ENCODE measurements at places on chromosomes 7 and 10.

GRCh38 chr7:121666306-121666705, 206.7 kb upstream of the PTPRZ1 start:
- DNase-seq = no peak

- DNase-seq = no peak
Observed at GRCh38 chr10:76435157-76435556, 1003.7 kb downstream of the LRMDA start.

- no peak for DNase-seq
Observed at GRCh38 chr10:108560488-108560887, 1362.8 kb downstream of the XPNPEP1 start.

- no peak for DNase-seq
Observed at GRCh38 chr10:124515244-124515970, 53.8 kb downstream of the LHPP start.

DNA sequence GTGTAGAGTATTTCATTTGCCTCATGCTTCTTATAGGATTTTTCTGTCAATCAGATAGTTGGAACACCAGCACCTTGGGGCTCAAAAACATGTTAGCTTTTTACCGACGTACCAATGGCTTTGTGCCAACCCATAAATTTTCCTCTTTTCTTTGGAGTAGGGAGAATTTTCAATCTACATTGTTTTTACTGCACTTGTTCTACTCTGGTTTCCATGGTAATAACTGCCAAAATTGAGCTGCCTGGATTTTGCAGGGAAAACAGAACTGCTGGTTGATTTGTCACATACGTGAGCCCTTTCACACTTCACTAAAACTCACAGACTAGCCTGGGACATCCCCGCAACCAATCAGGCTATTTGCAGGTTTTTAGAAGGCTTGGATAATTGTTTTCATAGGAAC, 189.7 kb downstream of the ARHGAP21 start:
- DNase-seq = no peak

DNA sequence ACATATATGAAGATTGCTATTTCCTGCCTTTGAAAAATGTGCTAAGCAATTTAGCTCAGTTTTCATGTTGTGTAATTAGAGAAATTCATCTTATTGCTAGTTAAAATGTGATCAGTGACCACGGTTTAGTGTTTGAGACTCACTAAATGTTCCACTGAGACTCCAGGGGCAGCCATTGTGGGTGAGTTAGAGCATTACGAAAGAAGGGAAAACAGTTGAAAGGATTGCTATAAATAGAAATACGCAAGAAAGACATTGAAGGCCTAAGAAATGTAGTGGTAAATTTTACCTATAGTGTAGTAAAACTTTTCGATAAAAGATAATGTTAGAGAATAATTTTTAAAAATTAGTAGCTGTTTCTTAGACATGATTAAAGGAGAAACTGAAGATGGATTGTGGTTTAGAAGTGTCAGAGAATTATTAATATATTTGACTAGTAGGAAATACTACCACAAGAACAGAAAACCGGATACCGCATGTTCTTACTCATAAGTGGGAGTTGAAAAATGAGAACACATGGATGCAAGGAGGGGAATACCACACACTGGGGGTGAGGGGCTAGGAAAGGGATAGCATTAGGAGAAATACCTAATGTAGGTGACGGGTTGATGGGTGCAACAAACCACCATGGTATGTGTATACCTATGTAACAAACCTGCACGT, 394.5 kb downstream of the SEMA3D start:
- DNase-seq = no peak

DNA sequence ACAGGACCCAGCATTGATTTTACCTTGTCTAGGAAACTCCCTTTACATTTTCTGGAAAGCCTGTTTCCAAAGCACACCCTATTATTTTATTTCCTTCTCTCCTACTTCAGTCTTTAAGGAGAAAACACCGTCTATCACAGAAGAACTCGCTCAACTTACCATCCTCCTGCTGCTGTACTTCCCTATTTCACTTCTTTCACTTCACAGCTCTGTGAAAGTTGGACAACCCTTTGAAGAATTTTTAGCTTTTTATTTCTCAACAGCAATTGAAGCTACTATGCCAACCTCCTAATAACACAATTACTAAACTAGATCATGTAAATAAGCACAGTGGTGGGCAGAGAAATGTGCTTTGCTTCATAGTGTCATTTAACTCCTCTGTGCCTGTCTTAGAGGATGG, 166.5 kb downstream of the TFEC start:
- DNase-seq = no peak

- DNase-seq = no peak
Observed at GRCh38 chr7:118057404-118057803, 126.6 kb upstream of the LSM8 start.

DNA sequence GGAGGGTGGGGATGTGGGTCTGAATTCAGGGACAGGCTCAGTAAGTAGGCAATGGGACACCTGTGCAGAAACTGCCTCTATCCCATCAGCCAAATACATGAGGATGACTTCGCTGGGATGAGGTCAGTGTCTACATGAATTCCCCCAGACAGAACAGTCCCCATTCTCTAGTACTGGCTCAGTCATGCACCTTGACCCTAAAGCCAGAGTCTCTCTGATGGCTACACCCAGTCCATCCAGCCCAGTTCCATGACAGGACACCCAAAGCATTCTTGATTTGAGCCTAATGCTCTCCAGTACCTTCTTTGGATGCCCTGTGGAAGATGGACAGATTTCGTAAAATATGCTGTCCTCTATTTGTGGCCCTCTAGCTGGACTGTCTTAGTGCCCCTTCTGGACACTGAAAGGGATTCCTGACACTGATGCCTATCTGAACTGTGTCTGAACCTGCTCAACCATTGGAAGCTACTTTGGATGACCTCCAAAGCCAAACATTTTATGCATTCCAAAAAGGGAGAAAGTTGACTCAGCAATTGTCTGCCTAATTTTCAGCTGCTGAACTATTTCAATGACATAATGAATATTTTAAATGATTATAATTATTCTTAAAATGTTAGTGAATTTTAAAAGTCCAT, 14.6 kb downstream of the SFRP4 start:
- DNase-seq = no peak

DNA sequence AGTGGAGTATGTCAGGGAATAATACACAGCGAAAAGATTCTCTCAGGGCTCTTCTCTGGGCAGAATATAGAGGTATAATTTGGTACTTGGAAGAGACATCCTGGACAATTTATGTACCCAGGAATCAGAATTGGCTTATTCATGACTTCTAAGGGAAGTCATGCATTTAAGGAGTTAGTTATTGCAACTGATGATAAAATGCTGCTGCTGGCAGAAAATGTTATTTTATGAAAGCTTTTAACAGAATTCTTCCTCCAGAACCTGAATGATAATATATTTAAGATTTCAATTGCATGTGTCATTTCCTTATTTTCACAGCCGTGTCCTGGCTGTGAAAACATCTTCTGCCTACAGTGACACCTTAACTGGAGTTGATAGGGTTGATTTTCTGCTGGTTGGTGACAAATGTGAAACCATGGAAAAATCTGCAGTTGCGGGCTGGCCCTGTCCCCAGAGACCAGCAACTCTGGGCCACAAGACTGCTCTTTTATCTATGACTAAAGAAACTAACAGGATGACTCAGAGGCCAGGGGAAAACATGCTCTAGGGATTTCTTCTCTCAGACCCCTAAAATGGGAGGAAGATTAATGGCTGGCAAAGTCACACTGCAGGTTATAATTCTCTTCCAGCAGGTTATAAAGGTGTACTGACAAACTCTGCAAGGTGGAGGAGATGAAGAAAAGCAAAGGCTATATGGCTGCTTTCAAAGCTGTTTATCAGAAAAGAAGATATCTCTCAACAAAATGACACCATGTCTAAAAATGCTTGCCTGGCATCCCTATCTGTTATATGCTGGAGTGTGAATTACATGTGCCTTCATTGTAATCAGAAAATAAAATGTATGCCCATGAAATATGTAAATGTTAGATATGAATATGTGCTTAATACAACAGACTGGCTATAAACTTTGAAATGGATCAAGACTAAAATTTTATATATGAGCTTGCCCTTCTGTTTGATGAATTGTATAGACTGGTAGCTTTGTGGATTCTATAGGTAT, 12.1 kb upstream of the TRUB1 start:
- no peak for DNase-seq

DNA sequence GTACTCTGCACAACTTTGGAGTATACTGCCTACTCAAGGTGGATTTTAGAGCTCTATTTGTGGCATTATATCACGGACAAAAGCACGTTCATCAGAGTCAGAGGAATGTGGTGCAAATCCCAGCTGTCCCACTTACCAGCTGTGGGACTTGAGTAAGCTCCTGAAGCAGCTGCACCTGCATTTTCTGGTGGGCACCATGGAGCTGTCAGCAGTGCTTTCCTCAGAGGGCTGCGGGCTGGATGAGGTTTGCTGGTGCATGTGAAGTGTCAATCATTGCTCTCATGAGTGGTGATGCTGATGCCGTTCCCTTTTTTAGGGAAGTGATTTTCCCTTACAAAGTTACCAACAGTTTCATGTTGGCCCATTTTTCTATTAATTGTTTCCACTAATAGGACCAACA, 53.4 kb downstream of the EGFR start:
- DNase-seq = no peak

DNA sequence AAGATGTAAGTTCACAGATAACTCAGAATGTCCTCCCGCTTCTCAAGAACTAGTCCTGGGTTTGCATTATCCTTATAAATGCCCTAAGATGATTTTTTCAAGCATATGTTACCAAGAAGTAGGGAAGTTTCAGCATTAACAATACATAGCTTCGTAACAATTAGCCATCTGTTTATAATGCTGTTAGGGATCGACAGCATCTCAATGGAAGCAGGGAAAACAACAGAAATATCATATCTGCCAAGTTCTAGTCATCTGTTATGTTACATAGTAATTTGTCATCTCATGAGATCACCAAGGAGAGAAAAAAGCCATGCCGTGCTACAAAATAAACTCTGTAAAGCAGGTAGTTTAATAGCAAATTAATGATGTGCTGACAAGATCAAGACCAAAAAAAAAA, 731.5 kb upstream of the C7orf33 start:
- DNase-seq = no peak

DNA sequence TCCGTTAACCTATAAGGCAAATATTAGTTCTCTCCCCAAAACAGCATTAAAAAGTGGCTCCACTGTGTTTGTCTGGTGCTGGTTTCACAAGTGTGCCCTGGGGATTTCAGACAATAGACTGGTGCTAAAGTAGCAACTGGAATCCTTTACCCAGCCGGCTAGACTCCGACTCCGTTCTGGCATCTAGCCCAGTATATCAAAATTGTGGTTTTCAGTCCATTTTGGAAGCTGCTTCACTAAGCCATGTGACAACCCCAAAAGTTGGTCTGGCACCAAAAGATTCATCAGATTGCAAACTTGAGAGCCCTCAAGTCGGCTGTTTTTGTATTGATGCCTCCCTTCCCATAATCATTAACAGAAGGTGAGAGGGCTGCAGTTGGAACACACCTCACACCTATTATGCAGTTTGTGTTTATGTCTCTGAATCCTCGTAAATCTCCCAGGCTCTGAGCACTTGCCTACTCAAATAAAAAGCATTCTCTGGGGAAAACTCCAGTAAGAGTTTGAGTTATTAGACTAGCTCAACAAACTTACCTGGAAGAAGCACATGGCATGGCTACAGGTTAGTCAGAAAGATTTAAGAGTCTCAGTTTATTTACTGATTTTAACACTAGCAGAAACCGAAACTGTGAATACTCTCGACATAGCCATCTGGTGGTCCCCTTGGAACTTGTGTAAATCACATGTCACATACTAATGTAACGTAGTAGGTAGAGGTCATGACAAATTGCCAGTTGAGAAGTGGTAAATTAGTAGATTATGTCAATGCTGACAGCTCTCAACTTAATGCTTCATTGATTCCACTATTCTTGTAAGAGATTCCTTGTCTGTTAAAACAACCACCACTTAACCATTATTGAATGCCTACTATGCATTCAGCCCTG, 14.8 kb upstream of the WNT16 start:
- DNase-seq = no peak

- no peak for DNase-seq
Observed at GRCh38 chr10:69335063-69335587, 56.8 kb downstream of the HK1 start.

- DNase-seq = no peak
Observed at GRCh38 chr7:29262191-29262917, 67.8 kb downstream of the CHN2 start.

DNA sequence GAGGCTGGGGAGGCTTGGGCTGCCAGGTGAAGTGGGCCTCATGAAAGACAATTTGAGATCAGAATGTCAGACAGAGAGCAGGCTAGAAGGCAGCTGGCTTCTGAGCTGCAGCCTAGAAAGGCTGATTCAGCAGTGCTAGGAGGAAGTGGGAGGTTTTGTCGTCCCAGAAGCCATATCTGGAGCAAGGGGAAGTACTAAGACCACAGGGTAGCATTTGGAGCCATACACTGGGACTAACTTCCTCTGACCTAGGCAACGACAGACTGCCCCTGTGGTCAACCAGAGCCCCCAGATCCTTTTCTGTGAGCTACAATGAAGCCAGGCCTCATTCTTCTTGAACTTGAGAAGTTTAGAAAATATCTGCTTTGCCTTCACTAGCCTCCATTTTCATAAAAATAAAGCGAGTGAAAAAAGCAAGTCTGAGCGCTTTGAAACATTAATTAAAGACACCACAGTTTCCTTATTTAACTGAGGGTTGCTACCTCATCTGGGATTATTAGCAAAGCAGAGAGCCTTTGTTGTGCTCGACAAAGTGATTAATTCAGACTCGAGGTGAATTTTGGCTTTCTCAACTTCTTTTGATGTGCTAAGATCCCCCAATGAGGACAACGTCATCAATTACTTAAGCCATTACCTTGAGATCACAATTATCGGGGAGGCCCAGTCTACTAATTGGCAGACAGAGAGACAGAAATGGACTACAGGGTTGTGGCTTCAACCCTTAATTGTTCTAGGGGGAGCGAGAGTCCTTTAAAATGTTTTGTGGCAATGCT, 26.6 kb downstream of the TBXAS1 start:
- DNase-seq = no peak

- no peak for DNase-seq
Observed at GRCh38 chr7:134289423-134289822, 27.3 kb downstream of the SLC35B4 start.

DNA sequence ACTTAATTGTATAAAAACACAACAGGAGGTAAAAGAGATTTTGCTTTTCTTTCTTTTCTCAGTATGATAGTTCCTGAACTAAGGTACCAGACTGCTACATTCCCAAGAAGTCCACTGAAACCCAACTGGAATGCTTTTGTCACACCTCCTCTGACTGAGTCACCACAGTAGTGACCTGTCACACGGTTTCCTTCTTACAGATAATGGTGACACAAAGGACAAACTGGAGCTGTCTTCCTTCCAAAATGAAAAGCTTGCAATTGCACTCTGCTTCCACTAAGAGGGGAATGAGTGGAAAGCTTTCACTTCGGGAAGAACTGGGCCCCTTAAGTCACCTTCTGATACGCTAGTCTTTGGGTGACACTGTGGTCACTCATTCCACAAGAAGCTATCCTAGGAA, 122.2 kb downstream of the KMT2E start:
- no peak for DNase-seq

DNA sequence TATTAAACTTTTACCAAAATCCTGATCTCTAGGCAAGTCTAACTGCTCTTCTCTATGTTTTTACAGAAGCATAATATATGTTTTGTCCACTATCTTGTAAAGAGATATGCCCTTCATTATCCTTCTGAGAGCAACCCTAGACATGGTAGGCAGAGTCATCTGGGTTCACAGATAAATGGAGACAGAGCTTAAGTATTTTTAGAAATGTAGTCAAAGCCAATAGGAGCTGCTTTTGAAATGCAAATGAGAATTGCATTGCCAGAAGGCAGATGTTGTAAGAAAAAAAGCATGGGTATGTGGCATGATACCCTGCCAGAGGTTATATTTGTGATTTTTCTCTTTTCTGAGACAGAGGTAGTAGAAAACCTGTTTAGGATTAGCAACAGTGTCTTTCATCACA, 964.8 kb downstream of the SORCS3 start:
- DNase-seq = no peak

Data from stimulated activated CD4-positive, alpha-beta T cell treated with anti-CD3 and anti-CD28 coated beads, Interleukin-2, amount 100 ng/mL, for 4 hours (primary cell).